ENCODE measurements at places on chromosomes 7 and 10.

- DNase-seq, result no peak
- no peaks in the 10 kb centered on the region for H3K27me3 ChIP-seq
- no peaks in the 10 kb centered on the region for H3K4me1 ChIP-seq
These were observed 494.1 kb upstream of the SEMA3A start for GRCh38 chr7:84688671-84689070.

DNA sequence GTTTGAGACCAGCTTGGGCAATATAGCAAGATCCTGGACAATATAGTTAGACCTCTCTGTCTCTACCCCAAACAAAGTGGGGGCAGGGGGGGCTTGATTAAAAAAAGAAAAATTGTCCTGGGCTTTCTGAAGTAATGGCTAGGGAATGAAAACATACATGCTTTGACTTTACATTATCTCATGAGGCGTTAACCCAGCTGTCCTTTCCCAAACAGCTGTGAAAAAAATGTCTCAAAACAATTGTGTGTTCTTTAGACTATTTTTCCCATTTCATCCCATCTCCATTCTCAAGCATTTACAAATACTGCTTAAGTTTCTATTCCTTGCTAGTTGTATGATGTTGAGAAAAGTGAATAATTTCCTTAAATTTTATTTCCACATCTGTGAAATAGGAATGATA lies 27.0 kb upstream of the CDK13 start:
- H3K4me3 ChIP-seq, result no peak overlapping the region
- no peak overlapping the region for H3K27ac ChIP-seq
- H3K27me3 ChIP-seq, result no peaks in the 10 kb centered on the region
- no peaks in the 10 kb centered on the region for H3K36me3 ChIP-seq
- H3K4me1 ChIP-seq, result no peaks in the 10 kb centered on the region
- DNase-seq, result no peak

DNA sequence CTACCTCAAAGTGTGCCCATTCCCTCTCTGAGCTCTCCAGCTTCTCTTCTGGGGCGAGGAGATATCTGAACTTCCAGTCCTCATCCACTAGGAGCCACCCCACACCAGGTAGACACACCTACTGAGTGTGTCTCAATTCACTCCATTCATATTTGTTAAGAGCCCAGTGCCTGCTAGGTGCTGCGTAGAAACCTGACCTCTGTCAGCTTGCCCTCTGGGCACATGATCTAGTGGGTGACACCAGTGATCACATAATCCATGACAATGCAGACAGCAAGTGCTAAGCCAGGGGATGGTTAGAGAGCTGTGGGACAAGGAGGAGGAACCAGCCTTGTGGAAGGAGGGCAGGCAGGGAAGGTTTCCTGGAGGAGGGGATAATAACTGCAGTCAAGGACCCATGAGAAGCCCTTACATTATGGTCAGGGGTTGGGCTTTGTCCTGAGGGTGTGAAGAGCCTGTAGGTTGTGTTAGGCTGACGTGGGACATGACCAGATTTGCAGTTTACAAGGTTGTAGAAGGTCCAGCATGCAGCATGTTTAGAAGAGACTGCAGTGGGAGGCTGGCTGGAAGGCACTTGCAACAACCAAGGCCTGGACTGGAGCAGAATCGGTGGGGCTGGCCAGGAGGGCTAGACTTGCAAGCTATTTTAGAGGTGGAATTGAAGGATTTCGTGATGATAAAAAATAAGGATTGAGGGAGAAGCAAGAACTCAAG lies 81.8 kb downstream of the COL13A1 start:
- no peak overlapping the region for H3K4me3 ChIP-seq
- H3K27me3 ChIP-seq, result peaks cover 4% of the 10 kb centered on the region
- H3K27ac ChIP-seq, result no peak overlapping the region
- no peaks in the 10 kb centered on the region for H3K36me3 ChIP-seq
- peaks cover 8% of the 10 kb centered on the region for H3K4me1 ChIP-seq

- peaks cover 61% of the 10 kb centered on the region for H3K4me1 ChIP-seq
- no peak overlapping the region for H3K4me3 ChIP-seq
- no peaks in the 10 kb centered on the region for H3K27me3 ChIP-seq
- H3K27ac ChIP-seq, result no peak overlapping the region
- peaks cover 10% of the 10 kb centered on the region for H3K36me3 ChIP-seq
- DNase-seq, result no peak
These were observed 13.9 kb downstream of the EIF4H start for GRCh38 chr7:74187915-74188675.

DNA sequence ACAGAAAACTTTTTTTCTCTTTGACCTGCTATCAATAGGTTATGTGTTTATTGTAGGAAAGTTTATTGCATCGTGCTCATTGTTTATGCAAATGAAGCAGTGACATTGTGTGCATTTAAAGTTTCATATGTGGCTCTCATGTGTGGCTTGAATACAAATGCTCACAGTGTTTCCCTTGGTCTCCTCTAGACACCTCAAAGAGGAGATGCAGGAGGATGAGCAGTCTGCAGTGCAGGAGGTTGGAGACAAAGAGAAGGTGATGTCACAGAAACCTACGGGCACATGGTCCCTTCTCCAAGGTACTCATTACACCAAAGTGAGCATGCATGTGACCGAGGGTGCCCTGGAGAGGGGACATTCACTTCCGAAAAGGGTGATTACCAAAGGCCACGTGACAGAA lies 430.2 kb downstream of the INHBA start:
- no peaks in the 10 kb centered on the region for H3K27me3 ChIP-seq
- no peak for DNase-seq
- H3K4me1 ChIP-seq, result no peaks in the 10 kb centered on the region
- H3K36me3 ChIP-seq, result no peaks in the 10 kb centered on the region
- no peak overlapping the region for H3K4me3 ChIP-seq

GRCh38 chr10:117259279-117259678 lies 18.4 kb downstream of the SLC18A2 start:
- no peaks in the 10 kb centered on the region for H3K36me3 ChIP-seq
- H3K27ac ChIP-seq, result no peak overlapping the region
- no peak for DNase-seq
- H3K4me1 ChIP-seq, result no peaks in the 10 kb centered on the region
- H3K27me3 ChIP-seq, result peaks cover 64% of the 10 kb centered on the region
- H3K4me3 ChIP-seq, result no peak overlapping the region

- H3K36me3 ChIP-seq, result peaks cover 9% of the 10 kb centered on the region
- peaks cover 10% of the 10 kb centered on the region for H3K4me1 ChIP-seq
- no peak overlapping the region for H3K27ac ChIP-seq
- no peak overlapping the region for H3K4me3 ChIP-seq
- no peak for DNase-seq
- no peaks in the 10 kb centered on the region for H3K27me3 ChIP-seq
These were observed 121.9 kb downstream of the ANK3 start for GRCh38 chr10:60267802-60268201.

DNA sequence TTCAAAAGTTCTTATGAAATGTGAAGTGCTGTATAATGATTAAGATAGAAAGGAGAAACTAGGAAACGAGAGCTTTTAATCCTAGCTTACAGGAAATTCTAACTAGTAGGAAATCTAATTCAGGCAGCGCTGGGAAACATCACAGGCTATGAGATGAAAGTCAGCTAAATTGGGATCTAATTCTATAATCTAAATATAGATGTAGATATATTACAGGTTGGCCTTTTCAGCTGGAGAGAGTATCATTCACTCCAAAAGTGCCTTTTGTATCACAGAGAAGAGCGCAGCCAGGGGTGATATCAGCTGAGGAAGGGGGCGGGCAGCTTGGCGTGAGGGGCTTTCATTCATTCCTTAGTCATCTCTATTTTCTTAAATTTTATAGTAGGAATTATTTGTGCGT lies 157.0 kb downstream of the CUX1 start:
- peaks cover 15% of the 10 kb centered on the region for H3K4me1 ChIP-seq
- no peaks in the 10 kb centered on the region for H3K27me3 ChIP-seq
- H3K4me3 ChIP-seq, result no peak overlapping the region
- no peaks in the 10 kb centered on the region for H3K36me3 ChIP-seq
- H3K27ac ChIP-seq, result no peak overlapping the region

- H3K27ac ChIP-seq, result no peak overlapping the region
- DNase-seq, result no peak
- no peaks in the 10 kb centered on the region for H3K36me3 ChIP-seq
These were observed 130.5 kb upstream of the DGKB start for GRCh38 chr7:15033039-15033438.

DNA sequence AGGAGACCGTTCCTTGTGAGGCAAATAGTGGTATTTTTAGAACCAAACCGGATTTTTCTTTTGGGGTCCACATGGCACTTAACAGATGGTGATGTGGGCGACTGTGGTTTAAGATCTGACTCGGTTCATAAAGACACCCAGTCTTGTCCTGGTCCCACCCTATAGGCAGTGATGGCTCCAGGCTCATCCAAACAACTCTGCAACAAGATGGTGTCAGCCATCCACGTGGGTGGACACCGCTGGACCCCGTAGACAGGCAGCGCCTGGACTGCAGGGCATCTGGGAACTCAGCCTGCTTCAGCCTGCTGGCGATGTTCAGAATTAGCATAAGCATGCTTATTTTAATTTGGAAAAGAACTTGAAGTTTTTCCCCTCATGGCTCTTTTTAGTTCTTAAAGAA lies 258.4 kb upstream of the FZD1 start:
- DNase-seq, result no peak
- H3K4me3 ChIP-seq, result no peak overlapping the region
- H3K27me3 ChIP-seq, result no peaks in the 10 kb centered on the region

Data from heart right ventricle (tissue), 16 donors.